HepG2 (cell line): ENCODE measurements at places on chromosomes 2 and 18. TPM values are rescaled to one million over a fixed set of nuclear protein-coding genes. Genes with fewer than 3 reads are reported as not detected.

DNA sequence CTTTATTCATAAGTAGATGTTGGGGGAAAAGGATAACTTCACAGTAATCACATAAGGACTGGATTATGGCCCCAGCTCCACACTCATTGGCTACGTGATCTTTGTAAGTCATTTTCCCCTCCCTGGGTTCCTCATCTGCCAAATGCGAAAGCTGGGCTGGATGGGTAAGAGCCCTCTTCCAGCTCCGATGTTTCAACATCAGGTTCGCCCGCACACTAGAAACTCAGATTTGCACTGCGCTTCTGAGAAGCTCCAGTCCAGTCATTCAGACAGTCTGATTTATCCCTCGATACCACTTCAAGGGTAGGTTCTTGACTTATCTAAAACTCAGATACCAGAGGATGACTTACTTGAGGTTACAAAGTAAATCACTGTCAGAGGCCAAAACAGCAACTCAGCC, 31.0 kb upstream of the RMDN2 start:
- DNase-seq, result no peak

Gene GPN1
- polyA plus RNA-seq, result 51.9 and 54.5 TPM in 2 replicates

Gene DTNB
- polyA plus RNA-seq, result 21.7 and 23.9 TPM in 2 replicates

DNA sequence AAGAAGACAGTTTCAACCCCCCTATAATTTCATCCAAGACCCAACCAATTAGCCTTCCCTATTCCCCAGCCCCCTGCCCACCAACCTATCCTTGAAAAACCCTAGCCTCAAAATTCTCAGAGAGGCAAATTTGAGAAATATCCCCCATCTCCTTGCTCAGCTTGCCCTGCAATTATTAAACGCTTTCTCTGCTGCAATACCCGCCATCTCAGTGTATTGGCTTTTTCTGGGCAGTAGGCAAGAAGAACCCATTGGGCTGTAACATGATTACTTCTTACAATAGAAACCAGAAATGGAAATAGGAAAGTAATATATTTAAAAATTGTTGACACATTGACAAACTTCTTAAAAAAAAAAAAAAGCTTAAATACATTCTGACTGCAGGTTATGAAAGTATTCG, 140.6 kb upstream of the CCDC150 start:
- no peak for DNase-seq

DNA sequence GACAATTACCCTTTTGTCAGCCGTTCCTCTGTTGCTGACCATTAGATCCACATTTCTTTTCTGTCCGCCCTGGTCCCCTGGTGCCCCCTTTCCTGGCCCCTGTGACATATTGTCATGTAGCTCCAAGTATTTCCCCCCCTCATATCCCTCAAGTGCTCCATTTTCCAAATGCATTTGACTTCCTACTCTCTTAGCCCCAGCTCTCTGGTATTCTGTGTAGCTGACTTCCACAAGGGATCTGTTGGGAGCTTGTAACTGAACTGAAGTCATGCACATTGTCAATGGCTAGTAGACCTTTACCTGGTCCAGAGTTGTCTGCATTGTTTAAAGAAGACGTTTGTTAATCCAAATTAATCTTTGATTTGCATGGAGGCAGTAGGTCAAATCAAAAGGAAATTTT, 34.8 kb downstream of the LIPG start:
- DNase-seq, result no peak

DNA sequence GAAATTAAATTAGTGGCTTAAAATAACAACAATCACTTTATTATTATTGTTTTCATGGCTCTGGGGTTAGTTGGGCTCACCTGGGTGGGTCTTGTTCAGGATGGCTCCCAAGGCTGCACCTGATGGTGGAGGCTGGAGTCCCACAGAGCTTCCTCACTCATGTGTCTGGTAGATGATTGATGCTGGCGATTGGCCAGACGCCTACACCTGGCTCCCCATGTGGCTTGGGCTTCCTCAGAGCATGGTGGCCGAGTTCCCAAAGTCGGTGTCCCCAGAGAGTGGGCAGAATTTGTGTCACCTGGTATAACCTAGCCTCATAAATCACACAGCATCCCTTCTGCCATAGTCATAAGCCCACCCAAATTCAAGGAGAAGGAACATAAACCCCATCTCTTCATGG, 18.2 kb downstream of the DBI start:
- no peak for DNase-seq

GRCh38 chr2:219638948-219639755, 11.7 kb downstream of the SLC4A3 start:
- DNase-seq, result no peak
